ENCODE measurements at places on chromosomes 13 and 19. TPM values are rescaled to one million over a fixed set of nuclear protein-coding genes. Genes with fewer than 3 reads are reported as not detected.

FAAP24 gene
- total RNA-seq = 2.6 TPM

CALR3 gene
- total RNA-seq = not detected

ADGRE2 gene
- not detected for total RNA-seq

ATP4B gene
- total RNA-seq = not detected

KBTBD6 gene
- total RNA-seq = 9.1 TPM

ATP8A2 gene
- total RNA-seq = under 0.01 TPM

URAD gene
- total RNA-seq = not detected

FCER2 gene
- not detected for total RNA-seq

KXD1 gene
- 137 TPM for total RNA-seq

ATP4A gene
- total RNA-seq = not detected

HIF3A gene
- total RNA-seq = 7.8 TPM

DIRAS1 gene
- total RNA-seq = 0.29 TPM

EPS8L1 gene
- total RNA-seq = 7.7 TPM

OR10H1 gene
- total RNA-seq = not detected

FCAR gene
- not detected for total RNA-seq

Data from vein endothelial cell (primary cell).